Mucosa of gallbladder (tissue), 1 donor: ENCODE measurements at places on chromosomes 3 and 15. TPM values are rescaled to one million over a fixed set of nuclear protein-coding genes. Genes with fewer than 3 reads are reported as not detected.

Gene RTP1
- total RNA-seq: not detected

Gene CEP70
- 49.5 TPM for total RNA-seq

Gene CNTN6
- total RNA-seq: not detected

Gene GABRB3
- total RNA-seq: 91.6 TPM

Gene CACNA1D
- total RNA-seq: 39.2 TPM

Gene PLSCR2
- 0.35 TPM for total RNA-seq

Gene USP4
- total RNA-seq: 60.5 TPM

Gene TPRG1
- 3.9 TPM for total RNA-seq

Gene ATP8B4
- 15.8 TPM for total RNA-seq

Gene CHRNA5
- 20.3 TPM for total RNA-seq

Gene EIF2B5
- 35.5 TPM for total RNA-seq

Gene PSTPIP1
- 16.3 TPM for total RNA-seq

Gene CCR1
- 4.8 TPM for total RNA-seq

Gene MYLK
- total RNA-seq: 671 TPM

Gene AMT
- 20.7 TPM for total RNA-seq

Gene LRRK1
- total RNA-seq: 15.7 TPM

Gene B3GNT5
- total RNA-seq: 27.1 TPM

Gene IGSF11
- 5.3 TPM for total RNA-seq

Gene FOXL2NB
- 0.09 TPM for total RNA-seq

Gene SEMA5B
- 1.7 TPM for total RNA-seq

Gene PDCD10
- 33.5 TPM for total RNA-seq

Gene PLSCR4
- total RNA-seq: 47.3 TPM

Gene PCOLCE2
- total RNA-seq: 2.8 TPM

Gene ECE2
- 0.14 TPM for total RNA-seq

Gene TMEM207
- total RNA-seq: not detected

Gene PIERCE2
- total RNA-seq: 7.5 TPM

Gene IL20RB
- 0.66 TPM for total RNA-seq

Gene HTR3E
- total RNA-seq: not detected

Gene ZDHHC23
- total RNA-seq: 7.7 TPM

Gene ALDH1A3
- total RNA-seq: 2.1 TPM

Gene LRRIQ4
- total RNA-seq: not detected

Gene SEMA7A
- 3.2 TPM for total RNA-seq
